Activated CD4-positive, alpha-beta T cell treated with anti-CD3 and anti-CD28 coated beads, Interleukin-2, Interleukin-6, amounts not matched to agents 100 ng/mL and 50 ng/mL, durations not matched to agents 16 hours and 8 hours (primary cell): ENCODE measurements at places on chromosomes 6 and 20.

- no peak for DNase-seq
Observed at GRCh38 chr6:28011722-28012121, 54.7 kb downstream of the OR2B6 start.

DNA sequence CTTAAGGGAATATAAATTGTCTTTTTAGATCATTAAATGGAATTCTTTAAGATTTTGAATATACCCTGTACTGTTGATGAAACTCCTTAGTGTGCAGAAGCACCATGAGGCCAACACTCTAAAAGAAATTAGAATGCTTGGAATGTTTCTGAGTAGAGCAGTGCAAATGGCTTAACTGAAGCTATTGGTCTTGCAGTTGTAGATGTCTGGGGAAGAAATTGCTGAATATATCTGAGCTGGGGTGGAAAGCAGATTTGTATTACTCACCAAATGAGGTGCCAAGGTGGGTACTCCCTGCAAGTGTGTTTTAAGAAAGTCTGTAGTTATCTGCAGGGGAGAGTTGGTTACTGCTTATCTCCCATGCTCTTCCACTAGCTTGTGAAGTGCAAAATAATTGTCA, 119.0 kb downstream of the ADGRG6 start:
- no peak for DNase-seq

- DNase-seq = no peak
Observed at GRCh38 chr20:35607003-35607735, 8.5 kb upstream of the SPAG4 start.

DNA sequence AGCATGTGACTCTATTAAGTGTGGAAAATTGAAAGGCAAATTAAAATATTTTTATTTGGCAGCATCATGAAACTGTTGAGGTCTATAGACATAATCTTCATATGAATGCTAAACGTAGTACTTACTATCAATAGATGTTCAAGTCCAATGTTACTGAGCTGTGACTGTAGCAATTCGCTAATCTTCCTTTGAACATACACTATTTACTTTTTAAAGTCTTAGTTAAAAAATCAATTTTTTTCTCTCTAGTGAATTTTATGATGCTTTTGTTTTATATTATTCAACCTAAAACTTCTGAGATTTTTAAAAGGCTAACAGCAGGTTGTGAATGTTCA, 85.2 kb upstream of the ELOVL5 start:
- DNase-seq = no peak

- DNase-seq = no peak
Observed at GRCh38 chr6:97726378-97726777, 443.4 kb upstream of the MMS22L start.

DNA sequence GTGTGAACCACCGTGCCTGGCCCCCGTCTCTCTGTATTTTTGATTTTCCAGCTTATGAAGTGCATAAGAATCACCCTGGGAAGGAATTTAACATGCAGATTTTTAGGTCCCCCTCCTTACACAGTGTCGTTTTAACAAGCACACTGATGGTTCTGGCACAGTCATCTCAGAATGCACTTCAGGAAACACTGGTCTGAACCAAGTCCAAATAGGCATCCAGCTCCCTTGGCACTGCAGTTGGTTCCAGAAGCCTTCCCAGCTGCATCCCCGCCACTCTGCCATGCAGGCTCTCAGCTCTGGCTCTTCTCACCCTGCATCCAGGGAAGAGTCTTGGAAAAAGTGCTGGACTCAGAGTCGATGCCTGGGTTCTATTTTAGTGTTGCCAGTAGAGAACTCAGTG, 20.1 kb downstream of the RIPOR2 start:
- no peak for DNase-seq

GRCh38 chr6:3690506-3690905, 61.0 kb downstream of the PXDC1 start:
- DNase-seq = no peak

DNA sequence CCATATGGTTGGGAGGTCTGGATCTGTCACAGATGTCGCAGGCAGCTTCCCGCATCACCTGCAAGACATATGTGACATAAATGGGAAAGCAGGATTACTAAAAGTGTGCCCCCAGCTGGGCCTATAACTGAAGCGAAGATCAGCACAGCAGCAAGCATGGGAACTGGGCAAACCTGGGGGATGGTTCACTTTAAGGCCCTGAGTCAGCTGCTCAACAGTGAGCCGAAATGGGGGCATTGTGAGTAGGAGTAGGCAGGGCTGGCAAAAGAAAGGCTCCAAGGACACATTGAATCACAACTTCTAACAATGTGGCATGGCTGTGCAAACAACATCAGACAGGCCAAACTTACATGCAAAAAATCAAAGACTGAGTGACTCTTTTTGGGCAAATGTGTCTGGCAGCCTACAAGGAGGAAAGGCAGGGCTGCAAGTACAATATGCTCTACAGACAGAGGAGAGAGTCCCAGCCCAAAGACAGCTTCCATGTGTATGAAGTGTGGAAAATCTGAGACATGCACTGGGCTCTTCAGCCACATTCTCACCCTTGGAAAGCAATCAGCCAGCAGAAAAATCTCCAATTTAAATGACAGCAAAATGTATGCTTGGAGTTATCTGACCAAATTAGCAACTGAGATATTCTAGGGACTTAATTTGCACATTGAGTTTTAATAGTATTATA, 531.0 kb upstream of the MMS22L start:
- DNase-seq = no peak

- no peak for DNase-seq
Observed at GRCh38 chr6:97850458-97851212, 567.6 kb upstream of the MMS22L start.
